ENCODE measurements at places on chromosomes 11 and 22. TPM values are rescaled to one million over a fixed set of nuclear protein-coding genes. Genes with fewer than 3 reads are reported as not detected.

Gene P2RX6
- total RNA-seq, result not detected

Gene SF3B2
- 74.0 TPM for total RNA-seq

Gene INS
- total RNA-seq, result not detected

Gene FAM227A
- 0.16 TPM for total RNA-seq

Gene CHRM1
- total RNA-seq, result not detected

Gene PHLDA2
- 2.8 TPM for total RNA-seq

Gene OR4C13
- total RNA-seq, result not detected

Gene FOLR3
- not detected for total RNA-seq

Gene NAA40
- total RNA-seq, result 20.8 TPM

Gene HSPB2
- total RNA-seq, result not detected
